ENCODE measurements at places on chromosomes 11 and 22.

DNA sequence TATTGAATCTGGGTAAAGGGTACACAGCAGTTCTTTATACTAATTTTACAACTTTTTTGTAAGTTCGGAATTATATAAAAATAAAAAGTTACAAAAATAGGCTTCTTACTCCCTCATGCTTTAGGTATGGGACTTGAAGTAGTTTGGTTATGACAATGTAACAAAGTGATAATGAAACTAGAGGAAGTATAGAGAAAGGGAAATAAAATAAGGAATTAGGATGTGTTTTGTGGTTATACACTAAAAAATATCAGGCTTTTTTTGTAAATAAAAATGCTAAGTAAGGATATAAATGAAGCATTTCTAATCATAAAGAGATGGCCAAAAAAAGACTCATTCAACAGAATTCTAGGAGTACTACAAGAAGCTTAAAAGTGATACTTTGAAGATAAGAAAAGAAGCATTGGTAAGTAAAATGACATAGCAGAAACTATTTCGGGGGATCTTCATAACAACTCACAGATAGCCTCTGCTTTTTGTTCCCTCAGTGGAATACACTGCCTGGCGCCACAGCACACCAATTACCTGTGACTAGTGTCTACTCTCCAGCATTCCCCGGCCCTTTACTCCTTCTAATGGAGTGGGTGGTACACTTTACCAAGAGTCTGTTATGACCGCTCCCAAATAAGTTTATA lies 322.7 kb upstream of the PITPNB start:
- no peak for DNase-seq

DNA sequence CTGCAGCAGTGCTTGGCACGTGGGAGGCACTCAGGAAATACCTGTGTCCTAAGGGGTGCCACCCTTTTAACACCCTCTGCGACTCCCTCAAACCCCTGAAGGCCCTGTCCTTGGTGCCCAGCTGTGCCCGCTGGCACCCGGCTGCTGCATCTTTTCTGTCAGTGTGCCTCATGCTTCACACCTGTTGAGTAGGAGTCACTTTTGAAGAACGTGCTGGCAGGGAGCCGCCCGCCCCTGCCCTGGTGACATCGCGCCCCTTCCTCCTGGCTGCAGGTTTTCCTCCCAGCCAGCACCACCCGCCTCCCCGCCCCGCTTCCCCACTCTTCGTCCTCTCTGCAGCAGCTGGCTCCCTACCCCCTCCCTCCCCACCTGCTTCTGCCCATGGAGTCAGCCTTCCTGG lies 17.8 kb downstream of the FRMD8 start:
- no peak for DNase-seq

DNA sequence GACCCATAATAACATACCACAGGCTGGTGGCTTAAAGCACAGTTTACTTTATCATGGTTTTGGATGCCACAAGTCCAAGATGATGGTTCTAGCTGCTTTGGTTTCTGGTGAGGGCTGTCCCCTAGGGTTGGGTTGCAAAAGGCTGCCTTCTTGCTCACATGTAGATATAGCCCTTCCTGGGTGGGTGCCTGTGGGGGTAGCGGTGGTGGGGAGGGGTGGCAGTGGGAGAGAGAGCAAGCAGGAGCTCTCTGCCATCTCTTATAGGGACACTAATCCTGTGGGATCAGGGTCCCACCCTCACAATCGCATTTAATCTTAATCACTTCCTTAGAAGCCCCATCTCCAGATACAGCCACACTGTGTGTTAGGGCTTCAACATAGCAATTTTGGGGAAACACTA lies 245.0 kb downstream of the TBC1D22A start:
- no peak for DNase-seq

- DNase-seq, result peak; percentile 85
Measured at GRCh38 chr11:833114-833791, 501 bp downstream of the CD151 start.

GRCh38 chr22:23695571-23696325 lies 4.9 kb downstream of the RGL4 start:
- DNase-seq, result no peak
